HuH-7.5 (cell line): ENCODE measurements at places on chromosomes 1 and 21.

- DNase-seq = no peak
Observed at GRCh38 chr1:160682983-160683865, 28.4 kb downstream of the CD48 start.

DNA sequence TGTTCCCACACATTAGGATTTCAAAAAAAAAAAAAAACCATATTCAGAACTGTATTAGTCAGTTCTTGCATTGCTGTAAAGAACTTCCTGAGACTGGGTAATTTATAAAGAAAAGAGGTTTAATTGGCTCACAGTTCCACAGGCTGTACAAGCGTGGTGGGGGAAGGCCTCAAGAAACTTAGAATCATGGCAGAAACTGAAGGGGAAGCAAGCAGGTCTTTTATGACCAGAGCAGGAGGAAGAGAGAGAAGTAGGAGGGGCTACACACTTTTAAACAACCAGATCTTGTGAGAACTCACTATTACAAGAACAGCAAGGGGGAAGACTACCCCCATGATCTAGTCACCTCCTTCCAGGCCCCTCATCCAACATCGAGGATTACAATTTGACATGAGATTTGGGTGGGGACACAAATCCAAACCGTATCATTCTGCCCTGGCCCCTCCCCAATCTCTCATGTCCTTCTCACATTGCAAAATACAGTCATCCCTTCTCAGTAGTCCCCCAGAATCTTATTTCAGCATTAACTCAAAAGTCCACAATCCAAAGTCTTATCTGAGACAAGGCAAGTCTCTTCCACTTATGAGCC lies 51.8 kb downstream of the POU2F1 start:
- no peak for DNase-seq

- no peak for DNase-seq
Observed at GRCh38 chr1:28642056-28642846, 616 bp downstream of the TAF12 start.

DNA sequence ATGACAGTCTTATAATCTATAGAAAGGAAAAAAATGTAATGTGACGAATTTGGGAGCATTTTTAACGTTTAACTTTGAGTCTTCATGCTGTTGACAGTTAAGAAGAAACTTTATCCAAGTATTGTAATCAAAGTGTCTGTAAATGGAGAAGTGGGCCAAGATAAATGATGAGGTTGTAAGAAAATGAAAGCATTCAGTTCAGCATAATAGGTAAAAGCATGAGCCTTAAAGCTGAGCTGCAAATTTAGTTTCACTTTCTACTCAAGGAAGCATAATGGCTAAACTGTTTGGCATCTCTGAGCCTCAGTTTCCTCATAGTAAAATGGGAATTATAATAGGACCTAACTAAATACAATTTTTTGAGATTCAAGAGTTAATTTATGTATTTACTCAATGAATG lies 1554.8 kb downstream of the KCNT2 start:
- no peak for DNase-seq

DNA sequence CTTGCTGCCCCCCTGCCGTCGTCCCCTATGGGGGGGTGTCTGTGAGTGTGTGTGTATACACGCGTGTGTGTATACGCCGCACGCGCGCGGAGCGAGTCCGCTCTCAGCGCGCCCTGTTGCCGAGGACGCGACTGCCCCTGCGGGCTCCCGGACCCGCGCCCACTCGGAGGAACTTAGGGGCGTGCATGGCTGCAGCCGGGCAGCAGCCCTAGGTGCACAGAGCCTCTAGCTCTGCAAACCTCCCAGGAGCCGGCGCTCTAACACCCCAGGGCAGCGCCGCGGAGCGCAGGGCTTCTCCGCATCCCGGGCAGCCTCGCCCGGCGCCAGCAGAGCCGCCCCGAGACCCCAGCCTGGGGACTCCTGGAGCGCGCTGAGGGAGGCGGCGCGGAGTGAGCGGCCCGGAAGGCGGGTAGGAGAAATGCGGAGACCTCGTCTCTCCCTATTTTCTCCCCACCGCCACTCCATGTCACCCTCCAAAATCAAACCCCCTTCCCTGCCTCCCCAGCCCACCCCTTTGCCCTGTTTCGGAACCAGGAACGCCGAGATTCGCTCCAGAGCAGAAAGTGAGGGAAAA lies 574 bp downstream of the ITPKB start:
- no peak for DNase-seq

- DNase-seq = no peak
Observed at GRCh38 chr1:154427173-154428139, 22.3 kb downstream of the IL6R start.

- no peak for DNase-seq
Observed at GRCh38 chr1:213783893-213784292, 203.9 kb upstream of the PROX1 start.

GRCh38 chr1:84737590-84737989 lies 47.3 kb upstream of the SSX2IP start:
- no peak for DNase-seq

DNA sequence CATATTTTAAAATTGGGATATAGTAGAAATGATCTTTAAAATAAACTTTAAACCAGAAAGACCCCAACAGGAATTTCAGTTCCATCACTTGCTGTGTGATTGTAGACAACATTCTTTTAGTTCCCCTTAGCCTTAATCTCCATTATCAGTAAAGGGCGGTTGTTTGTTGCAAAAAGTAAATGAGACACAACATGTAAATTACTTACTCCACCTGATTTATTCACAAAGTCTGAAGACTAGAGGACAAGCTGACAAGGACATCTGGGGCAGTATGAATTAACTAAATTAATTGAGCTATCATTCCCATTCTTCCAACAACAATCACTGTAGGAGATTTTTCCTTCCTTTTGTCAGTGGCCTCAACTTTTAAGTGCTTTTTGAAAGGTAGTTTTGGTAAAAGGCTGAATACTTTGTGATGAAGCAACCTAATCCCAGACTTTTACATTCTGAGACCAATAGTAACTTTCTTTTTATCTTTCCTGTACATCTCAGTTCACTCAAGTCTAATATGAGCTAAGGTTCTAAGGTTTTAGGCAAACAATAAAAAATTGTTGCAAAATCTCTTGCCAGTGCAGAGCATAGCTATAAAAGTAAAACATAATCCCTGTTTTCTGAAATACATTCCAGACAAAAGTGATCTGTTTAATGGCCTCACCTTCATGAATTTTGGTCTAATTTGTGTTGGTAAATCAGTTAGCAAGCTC lies 6.2 kb downstream of the SLC19A2 start:
- DNase-seq = no peak

- no peak for DNase-seq
Observed at GRCh38 chr1:247112479-247112781, 8.3 kb upstream of the ZNF669 start.

- DNase-seq = no peak
Observed at GRCh38 chr1:39228252-39228651, 23.8 kb downstream of the MACF1 start.

DNA sequence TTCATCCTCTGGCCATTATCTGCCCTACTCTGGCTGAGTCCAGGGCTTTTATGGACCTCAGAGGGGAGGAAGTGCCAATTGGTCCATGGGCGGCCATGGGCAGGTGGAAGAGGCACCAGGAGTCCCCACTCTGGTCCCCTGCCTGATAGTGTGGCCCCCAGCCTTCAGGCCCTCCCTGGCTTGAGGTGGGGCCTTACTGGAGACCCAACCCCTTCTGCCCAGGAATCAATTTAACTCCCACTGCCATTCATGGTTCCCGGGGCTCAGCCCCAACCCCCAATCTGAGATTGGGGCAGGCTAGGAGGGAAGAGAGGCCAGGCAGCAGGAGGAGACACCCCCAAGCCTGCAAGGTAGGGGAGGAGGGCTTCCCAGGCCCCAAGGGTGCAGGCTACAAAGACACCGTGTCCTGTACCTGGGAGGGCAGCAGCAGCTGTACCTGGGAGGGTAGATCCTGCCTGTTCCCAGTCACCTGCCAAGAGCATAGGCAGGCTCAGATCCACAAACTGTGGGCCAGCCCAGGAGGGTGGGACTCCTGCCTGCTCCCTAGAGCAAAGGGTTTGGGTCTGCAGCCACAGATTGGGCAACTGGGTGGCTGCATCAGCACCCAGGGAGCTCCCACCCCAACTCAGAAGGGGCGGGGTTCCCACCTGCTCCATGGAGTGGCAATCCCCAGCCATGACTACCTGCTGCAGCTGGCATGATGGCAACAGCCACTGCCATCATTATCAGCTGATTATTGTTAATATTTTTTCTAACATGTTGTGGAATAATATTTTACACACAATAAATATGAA lies 1044.1 kb upstream of the B3GALT2 start:
- no peak for DNase-seq

DNA sequence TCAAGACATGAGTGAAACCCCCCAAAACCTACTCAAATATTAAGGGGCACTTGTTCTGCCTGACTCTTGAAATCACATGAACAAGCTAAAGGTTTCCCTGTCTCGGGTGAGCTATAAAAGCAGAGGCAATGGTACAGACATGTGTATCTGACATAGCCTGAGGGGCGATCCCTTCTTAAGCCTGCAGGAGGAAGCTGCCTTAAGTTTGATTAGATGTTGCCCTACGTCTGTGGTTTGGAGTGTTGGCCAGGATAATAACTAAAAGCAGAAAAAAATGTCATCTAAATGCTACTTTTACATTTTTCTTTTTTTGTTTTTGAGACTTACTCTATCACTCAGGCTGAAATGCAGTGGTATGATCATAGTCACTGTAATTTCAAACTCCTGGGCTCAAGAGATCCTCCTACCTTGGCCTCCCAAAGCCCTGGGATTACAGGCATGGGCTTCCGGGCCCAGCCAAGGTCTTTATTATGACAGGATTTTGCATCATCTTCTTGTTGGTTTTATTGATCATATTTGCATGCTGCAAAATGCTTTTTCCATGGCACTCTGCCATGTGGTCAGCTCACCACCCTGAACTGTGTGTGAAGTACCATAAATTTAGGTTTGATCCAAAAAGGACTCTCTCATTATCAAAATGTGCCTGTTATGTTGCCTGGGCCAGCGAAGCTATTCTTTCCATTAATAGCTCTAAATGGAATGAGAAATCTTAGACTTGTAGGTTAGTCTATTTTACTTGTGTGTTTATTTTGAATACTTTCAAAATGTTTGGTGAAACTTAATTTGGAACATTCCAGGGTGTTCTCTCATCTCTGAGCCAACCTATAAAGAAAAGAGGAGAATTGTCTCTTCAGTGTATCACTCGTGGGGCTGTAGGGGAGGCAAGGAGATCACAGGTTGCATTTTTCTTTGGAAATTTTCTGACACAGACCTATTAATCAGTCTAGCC lies 15.0 kb upstream of the HMGN1 start:
- DNase-seq = no peak

DNA sequence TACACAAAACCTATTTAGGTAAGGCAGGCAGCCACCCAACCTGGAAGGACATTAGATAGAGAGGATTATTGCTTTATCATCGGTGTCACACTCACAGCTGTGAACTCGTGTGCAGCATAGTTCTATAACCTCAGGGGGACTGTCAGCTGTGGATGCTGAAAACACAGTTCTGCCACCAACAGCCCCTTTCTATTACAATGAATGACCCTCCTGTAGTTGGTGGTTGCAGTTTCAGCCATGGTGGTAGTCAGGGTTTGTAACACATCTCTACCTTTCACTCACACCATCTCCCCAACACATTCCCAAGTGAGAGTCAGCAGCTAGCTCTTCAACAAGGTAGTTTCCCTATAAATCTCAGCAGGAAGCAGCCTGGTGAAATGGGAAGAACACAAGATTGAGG lies 136.8 kb downstream of the ZC3H11B start:
- DNase-seq = no peak

DNA sequence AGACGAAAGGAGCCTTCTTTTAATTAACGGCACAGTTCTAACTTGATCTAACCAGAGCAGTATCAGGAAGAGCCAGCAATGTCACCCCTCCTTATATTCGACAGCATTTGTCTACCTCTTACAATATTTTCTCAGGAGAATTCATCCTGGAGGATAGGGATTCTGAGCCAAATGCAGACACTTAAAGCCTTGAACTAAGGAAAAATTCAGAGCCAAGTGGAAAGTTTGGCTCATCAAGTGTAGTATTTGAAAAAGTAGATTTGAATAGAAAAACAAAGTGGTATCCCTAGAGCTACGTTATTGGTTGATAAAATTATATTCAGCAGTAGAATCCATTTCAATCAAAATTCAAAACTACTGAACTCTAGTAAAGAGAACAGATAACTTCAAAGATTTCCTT lies 732.0 kb upstream of the ADGRL2 start:
- DNase-seq = no peak

DNA sequence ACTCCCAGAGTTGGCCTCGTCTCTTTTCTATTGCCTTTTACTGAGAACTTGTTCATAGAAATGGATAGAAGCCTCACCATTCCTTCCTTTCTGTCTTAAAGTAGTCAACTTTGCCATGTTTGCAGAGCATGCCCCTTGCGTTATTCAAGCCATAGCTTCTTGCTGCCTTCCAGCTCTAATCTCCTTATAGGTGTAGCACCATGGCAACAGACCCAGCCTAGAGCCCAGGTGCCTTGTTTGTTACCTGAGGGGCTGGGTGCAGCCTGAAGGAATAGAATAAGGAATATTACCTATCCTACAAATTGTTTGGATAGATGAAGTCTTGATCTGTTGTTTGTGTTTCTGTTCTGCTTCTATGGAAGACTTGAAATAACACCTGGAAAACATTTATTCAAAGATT lies 59.9 kb downstream of the CLEC20A start:
- no peak for DNase-seq

DNA sequence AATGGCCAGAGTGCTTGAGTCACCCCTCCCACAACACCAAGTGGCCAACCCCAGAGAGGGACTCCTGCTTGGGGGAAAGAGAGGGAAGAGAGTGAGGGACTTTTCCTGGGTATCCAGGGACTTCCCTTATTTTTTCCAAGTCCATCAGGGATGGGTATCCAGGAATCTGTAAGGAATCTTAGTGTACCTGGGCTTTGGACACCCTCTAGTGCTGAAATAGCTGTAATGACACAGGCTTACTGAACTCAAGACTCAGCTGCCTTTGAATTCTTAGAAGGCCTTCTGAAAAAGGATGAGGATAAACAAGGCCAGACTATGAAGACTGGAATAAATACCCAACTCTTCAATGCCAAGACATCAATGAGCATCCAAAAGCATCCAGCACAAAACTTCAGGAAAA lies 12.0 kb downstream of the TSHB start:
- no peak for DNase-seq

- no peak for DNase-seq
Observed at GRCh38 chr1:8409106-8409505, 91.2 kb downstream of the SLC45A1 start.

- DNase-seq = no peak
Observed at GRCh38 chr1:3036447-3037280, 15.4 kb downstream of the ACTRT2 start.

- DNase-seq = no peak
Observed at GRCh38 chr1:221309723-221310122, 430.5 kb downstream of the HLX start.

DNA sequence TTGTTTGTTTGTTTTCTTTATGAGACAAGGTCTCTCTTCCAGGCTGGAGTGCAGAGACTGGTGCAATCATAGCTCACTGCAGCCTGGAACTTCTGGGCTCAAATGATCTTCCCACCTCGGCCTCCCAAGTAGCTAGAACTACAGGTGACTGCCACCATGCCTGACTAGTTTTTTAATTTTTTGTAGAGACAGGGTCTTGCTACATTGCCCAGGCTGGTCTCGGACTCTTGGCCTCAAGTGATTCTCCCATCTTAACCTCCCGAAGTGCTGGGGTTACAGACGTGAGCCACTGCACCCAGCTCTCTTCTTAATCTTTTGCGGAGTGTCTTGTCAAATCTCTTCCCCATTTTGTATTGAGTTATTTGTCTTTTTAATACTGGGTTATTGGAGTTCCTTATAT lies 32.6 kb upstream of the PARP1 start:
- DNase-seq = no peak
